Activated CD8-positive, alpha-beta T cell treated with anti-CD3 and anti-CD28 coated beads for 36 hours (primary cell): ENCODE measurements at places on chromosomes 7 and 10.
A peak's percentile ranks its signal among the peaks of the same experiment; 100 is the strongest.

DNA sequence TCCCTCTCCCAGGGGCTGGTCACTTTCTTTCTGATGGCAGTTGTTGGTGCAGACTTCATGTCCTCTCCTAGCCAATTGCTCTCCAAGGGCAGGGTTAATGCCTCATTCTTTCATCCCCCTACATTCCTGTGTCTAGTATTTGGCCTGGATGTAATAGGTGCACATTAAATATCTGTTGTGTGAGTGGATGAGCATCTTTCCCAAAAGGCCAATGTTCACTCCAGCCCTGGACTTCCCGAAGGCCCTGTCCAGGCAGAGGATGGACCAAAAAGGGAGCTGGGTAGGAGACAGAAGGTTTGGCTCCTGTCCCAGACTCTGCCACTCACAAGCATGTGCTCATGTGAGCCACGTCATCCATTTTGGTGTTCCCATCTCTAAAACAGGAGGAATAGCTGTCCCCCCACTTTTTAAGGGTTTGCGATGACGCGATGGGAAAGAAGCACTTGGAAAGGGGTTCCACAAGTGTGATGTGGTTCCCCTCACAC is 47.5 kb downstream of the RGS10 start:
- no peak for DNase-seq

DNA sequence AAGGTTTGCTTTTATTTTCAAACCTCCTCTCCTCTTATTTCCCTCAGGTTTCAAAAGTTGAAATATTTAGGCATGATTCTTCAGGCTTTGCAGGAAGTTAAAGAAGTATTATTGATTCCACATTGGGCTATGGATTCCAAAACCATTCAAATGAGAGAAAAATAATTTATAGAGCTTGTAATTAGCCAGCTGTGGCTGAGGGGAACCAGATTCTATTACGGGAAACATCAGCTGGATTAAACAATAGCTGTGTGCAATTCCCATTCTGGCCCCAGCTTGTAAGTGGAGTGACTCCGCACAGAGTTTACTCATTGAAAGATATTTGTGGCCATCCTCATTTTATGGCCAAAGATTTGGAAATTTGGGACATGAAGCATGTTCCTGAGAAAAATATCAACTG is 77.0 kb upstream of the PHYHIPL start:
- no peak for DNase-seq

GRCh38 chr10:45408421-45409319 is 34.7 kb downstream of the ALOX5 start:
- DNase-seq = no peak

DNA sequence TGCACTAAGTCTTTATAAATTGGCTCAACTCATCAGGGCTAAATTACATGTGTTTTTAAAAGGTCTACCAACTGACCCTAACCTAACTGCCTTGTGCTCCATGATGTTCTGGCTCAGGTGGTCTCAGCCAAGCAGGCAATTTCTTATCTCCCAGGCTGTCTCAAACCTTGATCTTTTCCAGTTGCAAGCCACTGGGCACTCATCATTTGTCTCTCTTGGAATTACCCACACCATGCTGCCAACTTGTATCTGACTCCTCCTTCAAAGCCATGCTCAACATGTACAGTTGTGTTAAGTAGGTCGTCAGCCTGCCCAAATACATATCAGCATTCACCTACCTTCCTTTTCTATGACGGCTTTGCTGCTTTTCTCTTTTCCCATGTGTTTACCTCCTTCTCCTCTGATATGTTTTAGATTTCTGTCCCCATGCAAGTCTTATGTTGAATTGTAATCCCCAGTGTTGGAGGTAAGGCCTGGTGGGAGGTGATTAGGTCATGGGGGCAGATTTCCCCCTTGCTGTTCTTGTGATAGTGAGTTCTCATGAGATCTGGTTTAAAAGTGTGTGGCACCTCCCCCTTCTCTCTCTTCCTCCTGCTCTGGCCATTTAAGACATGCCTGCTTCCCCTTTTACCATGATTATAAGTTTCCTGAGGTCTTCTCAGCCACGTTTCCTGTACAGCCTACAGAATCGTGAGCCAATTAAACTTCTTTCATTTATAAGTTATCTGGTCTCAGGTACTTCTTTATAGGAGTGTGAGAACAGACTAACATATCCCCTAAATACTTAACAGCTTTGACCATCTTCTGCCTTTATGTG is 130.0 kb downstream of the ELAPOR2 start:
- no peak for DNase-seq

GRCh38 chr10:2280713-2281300 is 543.5 kb upstream of the ADARB2 start:
- no peak for DNase-seq

- no peak for DNase-seq
These were observed 20.3 kb upstream of the PAX2 start for GRCh38 chr10:100725071-100725471.

DNA sequence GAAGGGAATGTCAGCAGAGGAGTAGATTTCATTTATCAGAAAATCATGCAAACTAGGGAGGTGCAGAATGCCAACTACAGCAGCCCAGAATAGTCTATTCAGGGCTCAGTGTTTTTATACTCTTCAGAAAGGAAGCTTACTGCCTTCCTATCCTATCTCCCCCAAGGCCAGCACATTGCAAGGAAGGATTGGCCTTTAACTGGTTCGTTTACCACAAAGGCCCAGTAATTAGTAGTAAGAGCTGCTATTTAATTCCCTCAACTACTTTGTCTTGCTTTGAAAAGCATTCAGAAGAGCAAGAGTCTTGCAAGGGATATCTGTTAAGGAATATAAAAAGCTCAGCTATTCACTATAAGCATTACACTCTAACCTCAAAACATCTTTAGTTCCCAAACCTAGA is 86.4 kb upstream of the RNF148 start:
- DNase-seq = no peak

DNA sequence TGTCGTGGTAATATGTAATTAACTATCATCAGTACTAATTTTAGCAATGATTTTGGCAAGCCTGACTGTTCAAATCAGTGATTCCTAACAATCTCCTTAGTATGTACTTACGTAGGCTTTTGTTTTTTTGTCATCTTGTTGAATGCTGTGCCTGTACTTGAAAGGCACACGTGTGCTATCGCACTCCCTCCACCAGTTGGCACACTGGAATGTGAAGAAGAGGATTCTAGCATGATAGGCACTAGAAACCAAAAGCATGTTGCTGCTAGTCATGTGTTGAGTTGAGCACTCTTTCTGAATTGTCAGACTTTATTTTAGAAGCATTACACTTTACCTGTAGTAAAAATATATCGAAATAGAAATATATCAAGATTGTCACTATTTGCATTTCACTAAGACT is 59.1 kb downstream of the TASOR2 start:
- DNase-seq = no peak

DNA sequence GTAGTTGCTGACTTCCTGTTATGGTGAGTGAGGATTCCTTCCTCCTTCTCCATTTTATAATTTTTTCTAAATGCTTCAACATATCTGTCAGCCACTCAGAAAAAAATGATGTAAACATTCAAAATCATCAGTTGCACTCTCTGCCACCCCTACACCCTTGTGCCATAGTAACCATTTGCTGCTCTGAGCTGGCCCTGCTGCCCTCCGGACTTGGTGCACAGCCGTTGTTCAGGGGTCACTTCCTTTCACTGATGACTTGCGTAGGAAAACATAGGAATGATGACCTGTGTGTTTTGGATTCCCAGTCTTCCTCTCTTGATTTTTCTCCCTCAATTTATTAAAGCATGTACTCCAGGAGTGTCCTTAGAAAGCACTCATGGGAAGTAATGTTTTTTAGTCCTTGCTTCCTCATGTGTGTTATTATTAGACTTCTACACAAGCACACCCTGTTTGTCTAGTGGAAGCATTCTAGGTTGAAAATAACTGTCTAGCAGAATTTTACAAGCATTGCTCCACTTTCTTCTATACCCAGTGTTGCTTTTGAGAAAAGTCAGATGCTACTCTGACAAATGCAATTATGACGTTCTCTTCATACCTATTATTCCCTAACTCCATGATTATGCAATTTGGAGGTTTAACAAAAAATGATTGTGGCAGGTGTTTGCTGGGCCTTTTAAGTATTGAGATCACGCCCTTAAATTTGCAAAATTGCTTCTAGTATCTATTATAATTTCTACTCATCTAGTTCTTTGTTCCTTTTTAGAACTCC is 62.6 kb upstream of the MTPN start:
- no peak for DNase-seq

DNA sequence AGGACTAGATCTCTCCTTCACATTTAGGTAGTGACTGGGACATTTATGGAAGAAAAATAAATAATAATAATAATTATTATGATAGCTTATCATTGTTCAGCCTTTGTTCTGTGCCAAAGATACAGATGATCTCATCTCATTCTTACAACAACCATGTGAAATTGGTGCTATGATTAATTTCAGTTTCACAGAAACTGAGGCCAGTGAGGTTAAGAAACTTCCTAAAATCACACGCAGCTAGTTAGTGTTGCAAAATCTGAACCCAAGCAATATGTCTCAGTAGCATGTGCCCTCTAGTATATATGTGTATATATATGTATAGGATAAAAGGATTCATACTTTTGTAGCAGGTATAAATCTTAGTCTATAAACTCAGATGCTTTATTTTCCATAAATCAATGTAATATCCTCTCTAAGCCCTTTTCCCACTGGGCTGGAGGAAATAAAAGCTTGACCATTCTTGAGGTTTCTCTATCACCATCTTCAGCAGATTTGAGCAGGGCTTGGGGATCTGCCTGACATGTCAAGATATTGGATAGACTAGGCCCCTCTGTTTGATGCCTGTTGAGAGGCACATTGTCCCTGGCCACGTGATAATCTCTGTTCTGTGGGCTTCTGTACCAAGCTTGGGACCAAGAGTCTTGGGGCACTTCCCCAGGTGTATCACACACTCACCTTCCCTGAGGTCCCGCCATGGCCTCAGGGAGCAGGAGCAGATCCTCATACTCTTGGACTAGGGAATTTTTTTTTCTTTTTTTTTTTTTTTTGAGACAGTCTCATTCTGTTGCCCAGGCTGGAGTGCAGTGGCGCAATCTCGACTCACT is 172.6 kb upstream of the NRP1 start:
- no peak for DNase-seq

DNA sequence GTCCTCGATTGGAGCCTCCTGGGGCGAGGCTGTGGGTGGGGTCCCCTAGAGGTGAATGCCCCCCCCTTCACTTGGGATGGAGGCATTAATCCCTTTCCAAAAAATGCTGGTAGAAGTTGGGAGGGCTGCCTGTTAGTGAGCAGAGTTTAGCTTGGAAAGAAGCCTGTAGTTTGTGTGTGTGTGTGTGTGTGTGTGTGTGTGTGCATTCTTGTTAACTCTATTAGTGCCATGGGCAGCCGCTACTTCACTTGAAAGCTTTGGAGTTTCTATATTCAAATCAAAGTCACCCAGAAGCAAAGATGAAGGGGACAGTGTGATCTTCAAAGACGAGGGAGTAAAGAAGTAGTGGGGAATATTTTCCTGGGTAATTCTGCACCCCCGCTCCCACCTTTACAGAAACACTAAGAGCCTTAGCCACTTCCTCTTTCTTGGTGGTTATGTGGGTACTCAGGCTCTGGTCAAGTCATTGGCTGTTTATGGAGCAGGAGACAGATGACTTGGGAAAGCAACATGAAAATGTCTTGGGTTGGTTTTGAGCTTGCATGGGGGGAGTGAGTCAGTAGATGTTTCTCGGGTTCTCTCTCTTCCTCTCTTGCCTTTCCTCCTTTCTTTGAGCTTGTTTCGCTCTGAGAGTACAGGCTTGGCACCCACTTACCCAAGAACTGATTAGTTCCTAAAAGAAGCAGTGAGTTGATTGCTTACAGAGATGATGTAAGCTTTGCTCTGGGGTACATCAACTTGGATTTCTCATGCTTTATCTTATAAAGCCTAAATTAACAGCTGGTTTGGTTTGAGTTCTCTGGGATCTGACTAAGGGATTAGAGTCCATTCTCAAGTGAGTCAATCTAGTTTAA is 35.9 kb downstream of the TCF7L2 start:
- peak; percentile 49 for DNase-seq

DNA sequence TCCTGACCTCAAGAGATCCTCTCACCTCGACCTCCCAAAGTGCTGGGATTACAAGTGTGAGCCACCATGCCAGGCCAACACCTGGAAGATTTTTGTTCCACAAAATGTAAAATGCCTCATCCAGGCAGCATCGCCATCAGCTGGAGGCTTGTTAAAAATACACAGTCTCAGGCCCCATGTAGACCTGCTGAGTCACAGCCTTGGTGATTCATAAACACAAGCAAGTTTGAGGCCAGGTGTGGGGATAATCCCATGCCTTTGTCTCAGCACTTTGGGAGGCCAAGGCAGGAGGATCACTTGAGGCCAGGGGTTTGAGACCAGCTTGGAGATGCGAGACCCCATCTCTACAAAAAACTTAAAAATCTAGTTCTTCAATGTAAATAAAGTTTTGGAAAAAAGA is 49.1 kb upstream of the FOXK1 start:
- DNase-seq = peak; percentile 49

DNA sequence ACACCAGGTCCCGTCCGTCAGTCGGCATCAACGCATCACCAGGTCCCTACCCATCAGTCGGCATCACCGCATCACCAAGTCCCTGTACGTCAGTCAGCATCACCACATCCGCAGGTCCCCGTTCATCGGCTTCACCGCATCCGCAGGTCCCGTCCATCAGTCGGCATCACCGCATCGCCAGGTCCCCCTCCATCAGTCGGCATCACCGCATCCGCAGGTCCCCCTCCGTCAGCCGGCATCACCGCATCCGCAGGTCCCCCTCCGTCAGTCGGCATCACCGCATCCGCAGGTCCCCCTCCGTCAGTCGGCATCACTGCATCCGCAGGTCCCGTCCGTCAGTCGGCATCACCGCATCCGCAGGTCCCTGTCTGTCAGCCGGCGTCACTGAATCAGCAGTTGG is 55.1 kb downstream of the IGF2BP3 start:
- DNase-seq = no peak

GRCh38 chr10:112280205-112280921 is 2.8 kb upstream of the TECTB start:
- no peak for DNase-seq

DNA sequence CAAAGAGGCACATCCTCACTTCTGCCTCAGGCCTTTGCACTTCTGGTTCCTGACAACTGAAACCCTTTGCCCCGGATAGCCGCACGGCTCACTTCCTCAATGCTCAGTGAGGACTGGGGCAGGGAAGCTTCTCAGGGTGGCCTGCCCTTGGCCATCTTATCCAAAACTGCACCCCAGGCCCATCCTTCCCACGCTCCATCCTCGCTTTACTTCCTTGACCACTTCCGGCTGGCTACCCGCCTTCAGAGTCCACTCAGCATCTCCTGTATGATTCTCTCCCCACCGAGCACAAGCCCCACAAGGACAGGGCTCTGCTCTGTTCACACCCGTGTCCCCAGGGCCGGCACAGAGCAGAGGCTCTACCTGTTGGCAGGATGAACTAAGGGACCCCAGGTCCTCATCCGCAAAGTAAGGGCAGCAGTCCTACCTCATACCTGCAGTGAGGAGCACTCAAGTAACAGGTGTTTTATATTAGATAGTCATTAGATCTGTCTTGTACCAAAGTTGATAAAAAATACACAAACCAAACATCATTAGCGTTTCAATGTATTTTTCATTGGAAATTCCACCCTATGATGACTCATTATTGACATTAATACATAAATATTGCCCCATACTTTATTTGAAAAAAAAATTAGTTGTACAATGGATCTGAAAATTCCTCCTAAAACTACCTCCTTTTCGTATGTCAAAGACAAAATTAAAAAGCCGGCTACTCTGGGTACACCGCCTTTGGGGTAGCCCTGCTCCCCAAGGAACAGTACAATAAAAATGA is 35.0 kb downstream of the GNA12 start:
- DNase-seq = no peak

- DNase-seq = no peak
These were observed 69.8 kb upstream of the SEMA3A start for GRCh38 chr7:84264396-84264795.
